Right ventricle myocardium superior (tissue), 1 donor: ENCODE measurements at places on chromosomes 13 and 19.

- no peak for DNase-seq
Measured at GRCh38 chr13:91491980-91492379, 93.6 kb downstream of the GPC5 start.

DNA sequence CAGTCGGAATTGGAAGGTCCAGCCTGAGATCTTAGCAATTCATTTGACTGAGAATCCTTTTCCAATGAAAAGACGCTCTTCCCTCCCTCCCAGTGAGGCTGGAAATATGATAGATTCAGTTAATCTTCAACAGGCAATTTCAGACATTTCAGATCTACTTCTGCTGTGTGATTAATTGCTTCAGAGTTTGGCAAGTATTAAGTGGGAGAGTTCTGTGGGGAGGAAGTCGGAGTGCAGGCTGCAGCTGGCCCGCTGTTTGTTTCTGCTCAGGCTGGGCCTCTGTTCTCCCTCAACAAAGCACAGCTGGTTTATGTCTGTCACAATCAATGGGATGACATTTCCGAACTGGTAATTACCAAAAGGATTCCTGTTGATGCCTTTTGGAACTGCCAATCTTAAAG is 178.2 kb downstream of the NDFIP2 start:
- peak; percentile 67 for DNase-seq

GRCh38 chr19:52219611-52220010 is 29.8 kb downstream of the PPP2R1A start:
- no peak for DNase-seq

DNA sequence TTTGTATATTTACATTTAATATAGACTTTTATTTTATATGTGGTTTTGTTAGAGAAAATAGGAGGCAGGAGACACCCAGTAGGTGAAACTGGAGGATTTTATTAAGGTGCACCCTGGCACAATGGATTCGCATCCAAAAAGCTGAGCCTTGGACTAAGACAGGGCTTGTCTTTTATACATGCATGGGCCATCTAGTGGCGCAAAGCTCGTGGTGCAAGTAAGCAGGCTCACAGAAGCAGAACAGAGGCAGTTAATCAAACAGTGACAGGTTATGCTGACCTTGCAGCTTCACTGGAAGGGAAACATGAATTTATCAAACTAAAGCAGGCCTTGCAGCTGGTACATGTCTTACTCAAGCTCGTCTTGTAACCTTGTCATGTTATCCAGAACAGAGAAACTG is 58.8 kb upstream of the ZNF681 start:
- no peak for DNase-seq

GRCh38 chr13:106617561-106617960 is 49.6 kb upstream of the ARGLU1 start:
- no peak for DNase-seq

DNA sequence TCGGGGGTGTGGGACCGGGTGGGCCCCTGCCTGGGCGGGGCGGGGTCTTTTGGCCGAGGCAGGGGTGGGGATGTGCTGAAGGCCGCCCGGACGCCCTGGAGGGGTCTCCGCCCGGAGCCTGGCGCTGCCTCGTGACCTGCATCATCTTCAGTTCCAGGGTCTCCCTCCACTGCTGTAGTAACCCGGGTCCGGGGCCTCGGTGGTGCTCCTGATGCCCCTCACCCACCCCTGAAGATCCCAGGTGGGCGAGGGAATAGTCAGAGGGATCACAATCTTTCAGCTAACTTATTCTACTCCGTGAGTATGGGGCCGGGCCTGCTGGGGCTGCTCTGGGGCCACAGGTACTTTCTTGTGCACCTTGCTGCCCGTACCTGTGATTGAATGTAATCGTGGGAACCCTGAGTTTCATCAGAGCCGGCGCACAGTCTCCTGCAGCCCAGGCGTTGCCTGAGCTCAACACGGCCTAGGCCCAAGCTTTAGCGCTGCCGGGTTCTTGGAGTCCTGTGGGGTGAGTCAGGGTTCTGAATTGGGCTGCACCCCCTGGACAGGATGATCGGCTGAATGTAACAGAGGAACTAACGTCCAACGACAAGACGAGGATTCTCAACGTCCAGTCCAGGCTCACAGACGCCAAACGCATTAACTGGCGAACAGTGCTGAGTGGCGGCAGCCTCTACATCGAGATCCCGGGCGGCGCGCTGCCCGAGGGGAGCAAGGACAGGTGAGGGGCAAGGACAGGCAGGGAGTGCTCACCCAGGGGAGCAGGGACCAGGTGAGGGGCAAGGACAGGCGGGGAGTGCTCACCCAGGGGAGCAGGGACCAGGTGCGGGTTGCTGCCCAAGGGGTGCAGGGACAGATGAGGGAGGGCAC is 10.5 kb downstream of the PEAK3 start:
- DNase-seq: no peak

DNA sequence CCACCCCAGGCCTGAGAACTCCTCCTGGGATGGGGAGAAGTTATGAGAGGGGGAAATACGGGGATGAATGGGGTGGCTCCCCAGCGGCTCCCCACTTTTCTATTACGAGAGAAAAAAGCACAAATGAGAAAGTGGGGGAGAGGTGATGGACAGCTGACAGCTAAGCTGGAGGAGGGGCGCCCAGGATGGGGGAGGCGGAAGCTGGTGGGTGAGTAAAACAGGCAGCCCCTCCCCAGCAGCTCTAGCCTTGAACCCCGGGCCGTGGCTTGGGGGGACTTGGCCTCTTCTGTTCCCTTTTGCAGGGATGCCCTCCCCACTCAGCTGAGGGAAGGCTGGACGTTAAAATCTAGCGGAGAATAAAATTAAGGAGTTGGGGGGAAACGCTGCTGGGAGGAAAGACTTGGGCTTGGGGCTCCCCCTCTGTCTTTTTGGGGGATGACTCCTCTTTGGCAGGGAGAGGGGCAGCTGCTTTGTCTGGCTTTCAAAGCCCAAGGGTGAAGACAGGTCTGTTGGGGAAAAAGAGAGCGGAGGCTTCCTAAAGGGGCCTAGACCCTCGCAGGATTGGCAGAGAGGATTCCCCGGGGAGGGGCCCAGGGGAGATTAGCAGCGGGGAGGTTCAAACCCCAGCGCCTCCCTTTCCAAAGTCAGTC is 1.4 kb upstream of the SAMD1 start:
- peak; percentile 51 for DNase-seq

GRCh38 chr13:80109303-80109702 is 231.6 kb downstream of the SPRY2 start:
- DNase-seq: no peak

- peak; percentile 84 for DNase-seq
Measured at GRCh38 chr19:3359015-3359918, 7.1 kb upstream of the NFIC start.

- no peak for DNase-seq
Measured at GRCh38 chr19:38654628-38655055, 7.2 kb downstream of the ACTN4 start.

- DNase-seq: peak; percentile 94
Measured at GRCh38 chr19:10478903-10479384, 24.2 kb downstream of the KEAP1 start.

- DNase-seq: no peak
Measured at GRCh38 chr13:43277142-43277541, 253.8 kb downstream of the DNAJC15 start.

- peak; percentile 66 for DNase-seq
Measured at GRCh38 chr19:38093587-38093986, 130.4 kb downstream of the DPF1 start.

DNA sequence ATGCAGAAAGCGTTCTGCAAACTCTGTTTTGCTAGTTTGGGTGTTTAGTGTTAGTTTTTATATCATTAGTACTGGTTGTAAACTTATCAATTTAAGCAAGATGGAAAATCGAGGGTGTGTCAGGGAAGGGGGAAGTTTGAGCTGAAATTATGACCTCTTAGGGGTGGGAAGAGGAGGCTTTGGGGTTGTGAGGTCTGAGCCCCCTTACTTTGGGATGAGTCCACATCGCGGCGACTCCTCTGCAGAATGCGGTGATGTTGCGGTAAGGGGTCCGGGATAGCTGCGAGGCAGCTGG is 743 bp upstream of the NDUFS7 start:
- no peak for DNase-seq

DNA sequence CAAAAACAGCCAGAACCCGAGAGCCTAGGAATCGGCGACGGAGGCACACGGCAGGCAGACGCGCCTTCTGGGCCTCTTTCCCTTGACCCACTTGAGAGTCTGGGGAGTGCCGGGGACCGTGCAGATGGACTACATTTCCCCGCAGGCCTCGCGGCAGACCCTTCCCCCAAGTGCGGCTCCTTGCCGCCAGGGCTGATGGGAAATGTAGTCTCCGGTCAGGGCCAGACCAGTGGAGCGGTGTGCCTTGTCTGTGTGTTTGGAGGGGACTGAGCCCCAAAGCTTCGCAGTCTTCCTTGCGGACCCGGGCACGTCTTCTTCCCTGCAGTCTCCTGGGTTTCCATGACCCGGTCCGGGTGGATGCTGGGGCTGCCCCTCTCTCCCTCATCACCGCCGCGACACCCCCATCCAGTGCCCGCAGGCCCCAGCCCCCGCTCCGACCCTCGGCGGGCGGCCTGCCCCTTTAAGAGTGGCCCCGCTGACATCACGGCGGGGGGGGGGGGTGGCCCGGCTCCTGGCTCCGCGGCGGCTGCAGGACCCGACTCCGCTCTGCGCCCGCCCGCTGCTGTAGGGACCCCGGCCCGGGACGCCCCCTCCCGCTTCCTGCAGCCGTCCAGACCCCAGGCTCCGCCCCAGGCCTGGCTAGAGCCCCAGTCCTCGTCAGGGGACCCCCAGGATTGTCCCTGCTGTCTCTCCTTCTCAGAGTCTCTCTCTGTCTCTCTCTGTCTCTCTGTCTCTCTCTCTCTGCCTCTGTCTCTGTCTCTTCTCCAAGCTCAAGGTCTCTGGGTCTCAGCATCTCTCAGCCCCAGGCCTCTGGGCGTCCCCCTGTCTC is 758 bp upstream of the CACNG7 start:
- peak; percentile 54 for DNase-seq

DNA sequence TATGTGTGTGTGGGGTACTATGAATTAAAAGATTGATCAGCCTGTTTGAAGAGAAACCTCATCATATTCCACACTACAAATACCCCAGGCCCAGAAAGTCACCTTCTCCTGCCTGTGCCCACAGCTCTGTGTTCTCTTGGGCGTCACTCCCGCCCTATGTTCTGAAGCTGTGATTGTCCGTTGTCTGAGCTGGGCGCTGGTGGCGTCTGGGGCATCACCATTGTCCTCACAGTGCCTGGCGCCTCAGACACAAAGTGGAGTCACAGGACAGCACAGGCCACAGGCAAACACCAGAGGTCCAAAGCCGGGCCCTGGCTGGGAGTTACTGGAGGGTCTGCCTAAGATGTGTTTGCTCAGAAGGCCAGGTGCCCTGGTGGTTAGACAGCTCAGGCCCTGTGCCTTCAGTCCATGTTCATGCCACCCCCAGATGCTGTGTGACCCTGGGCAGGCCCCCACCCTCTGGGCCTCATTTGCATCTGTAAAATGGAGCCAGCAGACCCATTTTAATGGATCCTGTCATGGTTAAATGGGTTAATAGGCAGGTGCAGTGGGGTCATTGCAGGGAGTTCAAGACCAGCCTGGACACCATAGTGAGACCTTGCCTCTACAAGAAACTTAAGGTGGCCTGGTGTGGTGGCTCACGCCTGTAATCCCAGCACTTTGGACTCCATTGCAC is 34.5 kb downstream of the DNM2 start:
- no peak for DNase-seq

GRCh38 chr13:36533806-36534205 is 101.5 kb downstream of the CCNA1 start:
- no peak for DNase-seq

DNA sequence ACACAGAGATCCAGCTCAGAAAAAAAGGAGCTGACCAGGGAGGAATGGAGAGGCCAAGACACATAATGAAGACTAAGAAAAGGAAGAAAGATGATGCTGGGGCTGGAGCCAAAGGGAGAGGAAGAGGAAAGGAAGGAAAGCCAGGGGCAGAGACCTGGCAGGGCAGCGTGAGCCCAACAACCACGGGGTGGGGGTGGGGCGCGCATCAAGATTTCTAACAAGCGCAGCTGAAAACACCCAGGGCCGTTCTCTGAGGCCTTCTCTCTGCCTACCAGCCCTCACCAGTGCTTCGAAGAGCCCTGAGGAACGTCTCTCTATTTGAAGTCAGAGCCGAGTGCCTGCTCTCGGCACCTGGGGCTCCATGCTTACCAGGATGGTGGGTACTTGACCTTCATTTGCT is 23.6 kb upstream of the POU2F2 start:
- DNase-seq: no peak

GRCh38 chr13:86082121-86082520 is 282.9 kb upstream of the SLITRK6 start:
- no peak for DNase-seq

GRCh38 chr19:33552928-33553279 is 31.3 kb upstream of the PEPD start:
- no peak for DNase-seq

- DNase-seq: no peak
Measured at GRCh38 chr13:94656176-94656575, 54.5 kb downstream of the GPR180 start.

GRCh38 chr19:50478901-50479715 is 2.5 kb upstream of the GARIN5A start:
- DNase-seq: no peak

DNA sequence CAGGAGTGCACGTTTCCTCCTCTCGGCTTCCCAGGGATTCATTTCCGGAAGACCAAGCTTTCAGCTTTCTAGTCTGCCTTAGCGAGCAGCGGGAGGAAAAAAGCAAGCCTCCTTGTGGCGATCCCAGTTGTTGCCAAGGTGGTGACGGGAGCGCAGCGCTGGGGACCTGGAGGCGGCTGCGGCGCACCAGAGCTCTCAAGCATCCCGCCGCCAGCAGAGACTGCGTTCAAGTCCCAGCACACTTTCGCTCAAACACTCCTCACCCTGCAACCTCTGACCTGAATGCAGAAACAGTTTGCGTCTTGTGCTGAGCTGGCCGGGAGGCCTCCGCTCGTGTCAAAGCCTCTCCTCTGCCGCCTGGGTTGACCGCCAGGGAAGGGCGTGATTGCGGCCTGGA is 4.9 kb downstream of the GSX1 start:
- DNase-seq: no peak

- no peak for DNase-seq
Measured at GRCh38 chr13:43663474-43664090, 123.2 kb downstream of the ENOX1 start.

DNA sequence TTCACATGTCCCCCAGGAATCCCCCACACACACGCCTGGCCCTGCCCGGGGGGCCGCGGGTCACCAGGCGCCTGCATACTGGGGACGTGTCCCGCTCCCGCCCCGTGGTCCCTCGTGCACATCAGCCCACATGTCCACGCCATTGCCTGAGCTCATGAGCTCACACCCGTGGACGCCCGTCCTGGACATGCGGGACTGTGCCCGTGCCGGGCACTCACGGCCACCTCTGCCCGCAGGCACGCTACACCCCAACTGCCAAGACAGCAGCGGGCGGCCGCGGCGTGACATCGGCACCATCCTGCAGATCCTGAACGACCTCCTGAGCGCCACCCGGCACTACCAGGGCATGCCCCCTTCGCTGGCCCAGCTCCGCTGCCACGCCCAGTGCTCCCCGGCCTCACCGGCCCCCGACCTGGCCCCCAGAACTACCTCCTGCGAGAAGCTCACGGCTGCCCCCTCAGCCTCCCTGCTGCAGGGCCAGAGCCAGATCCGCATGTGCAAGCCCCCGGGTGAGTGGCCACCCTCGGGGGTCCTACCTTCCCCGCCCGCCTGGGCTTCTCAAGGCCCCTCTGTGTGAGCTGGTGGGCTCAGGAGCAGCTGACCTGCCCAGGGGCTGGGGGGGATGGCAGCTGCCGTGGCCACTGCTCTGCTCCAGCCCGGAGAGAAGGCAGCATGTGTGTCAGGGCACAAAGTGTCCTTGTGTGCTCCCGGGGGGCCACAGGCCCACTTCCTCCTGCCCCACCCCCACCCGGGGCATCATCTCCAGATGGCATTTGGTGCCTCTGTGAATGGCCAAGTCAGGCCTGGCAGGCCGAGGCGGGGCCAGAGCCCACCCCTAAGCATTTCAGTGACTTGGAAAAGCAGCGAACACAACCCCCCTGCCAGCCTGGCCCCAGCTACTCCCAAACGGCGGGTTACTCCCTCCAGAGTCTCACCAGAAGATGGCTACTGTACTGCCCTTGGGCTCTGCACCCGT is 7.1 kb downstream of the MIDN start:
- no peak for DNase-seq
